Stimulated activated CD4-positive, alpha-beta T cell treated with anti-CD3 and anti-CD28 coated beads, Interleukin-1b, Interleukin-23, amount 100 ng/mL, for 1 hour (primary cell): ENCODE measurements at places on chromosomes 3 and 15.

- DNase-seq = no peak
These were observed 819 bp downstream of the NEK4 start for GRCh38 chr3:52769786-52770455.

DNA sequence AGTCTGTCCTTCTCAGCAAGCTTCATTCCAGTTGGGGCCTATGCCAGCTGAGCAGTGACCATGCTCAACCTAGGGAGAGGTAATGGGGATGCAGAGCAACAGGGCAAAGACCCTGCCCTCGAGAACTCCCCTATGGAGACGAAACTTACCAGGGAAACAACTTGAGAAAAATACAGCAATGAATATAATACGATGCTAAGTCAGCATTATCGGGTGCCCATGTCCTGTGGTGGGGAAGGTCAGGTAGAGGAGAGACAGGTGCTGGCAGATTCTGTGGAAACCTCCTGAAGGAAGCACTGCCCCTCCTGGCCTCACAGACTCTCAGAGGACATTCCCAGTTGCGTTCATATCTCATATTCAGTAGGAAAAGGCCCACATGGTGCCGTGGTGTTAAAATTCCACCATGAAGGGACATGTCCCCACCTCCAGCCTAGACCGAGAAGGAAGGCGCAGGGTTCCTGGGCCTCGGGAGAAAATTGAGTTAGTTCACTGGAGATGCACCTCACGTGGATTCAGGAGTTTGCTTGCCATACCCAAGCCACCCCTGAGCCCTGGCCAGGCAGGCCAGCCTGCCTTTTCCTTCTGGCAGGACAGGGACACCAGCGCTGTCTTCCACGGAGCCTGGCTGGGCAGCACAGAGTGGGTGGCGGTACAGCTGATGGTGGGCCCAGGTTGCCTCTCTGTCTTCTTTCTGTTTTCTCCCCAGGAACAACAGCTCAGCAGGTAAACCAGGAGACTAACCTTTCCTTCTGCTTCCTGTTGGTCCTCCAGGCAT is 62.4 kb downstream of the BOC start:
- no peak for DNase-seq

- DNase-seq = peak; percentile 13
These were observed 25.7 kb downstream of the TMOD2 start for GRCh38 chr15:51776952-51777569.

DNA sequence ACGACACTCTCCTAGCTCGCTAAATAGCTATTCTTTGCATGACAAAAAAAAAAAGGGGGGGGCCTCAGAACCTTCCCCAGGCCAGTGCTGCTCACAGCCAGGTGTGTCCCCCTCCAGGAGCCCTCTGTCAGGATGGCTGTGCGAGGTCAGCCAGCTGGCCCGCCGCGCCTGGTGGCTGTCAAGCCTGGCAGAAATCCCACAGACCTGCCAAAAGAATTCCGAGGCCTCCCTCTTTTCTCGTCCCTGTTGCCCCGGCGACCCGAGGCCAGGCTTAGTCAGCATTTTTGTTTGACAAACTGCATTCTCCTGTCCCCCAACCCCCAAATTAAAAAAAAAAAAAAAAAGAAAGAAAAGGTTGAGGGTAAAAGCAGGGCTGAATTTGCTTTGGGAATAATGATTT is 61.9 kb downstream of the TM4SF4 start:
- no peak for DNase-seq

GRCh38 chr3:45597581-45597980 is 3.0 kb downstream of the LIMD1 start:
- DNase-seq = no peak

DNA sequence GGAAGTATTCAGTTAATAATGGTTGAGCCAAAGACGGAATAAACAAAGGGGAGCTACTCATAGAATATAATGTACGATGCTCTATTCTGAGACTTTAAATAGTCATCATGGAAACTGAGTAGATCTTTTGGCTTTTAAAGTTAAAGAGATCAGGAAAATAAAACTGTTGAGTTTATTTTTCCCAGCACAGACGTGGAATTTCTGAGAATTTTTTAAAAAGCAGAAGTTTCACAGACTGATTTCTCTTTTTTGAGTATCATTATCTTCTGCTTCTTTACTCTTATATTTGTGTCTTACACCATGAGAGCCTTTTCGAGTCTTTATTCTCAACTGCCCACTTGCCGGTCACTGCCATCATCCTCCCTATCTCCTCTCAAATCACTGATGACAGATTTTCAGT is 13.2 kb downstream of the P2RY14 start:
- no peak for DNase-seq

DNA sequence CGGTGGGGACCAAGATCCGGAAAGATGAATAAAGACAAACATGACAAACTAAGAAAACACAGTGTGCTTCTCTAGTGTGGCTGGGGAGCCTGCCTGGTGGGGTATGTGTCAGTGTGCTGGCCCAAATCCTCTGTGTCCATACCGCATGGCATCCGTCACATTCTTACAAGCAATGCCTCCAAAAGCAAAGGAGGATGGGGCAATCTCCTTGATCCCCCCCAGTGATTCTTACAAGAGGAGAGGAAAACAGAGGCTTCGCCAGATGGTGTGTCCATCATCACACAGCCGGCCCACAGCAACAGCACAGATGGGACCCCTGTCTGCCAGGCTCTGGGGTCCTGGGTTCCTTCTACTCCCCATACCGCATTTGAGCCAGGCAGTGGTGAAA is 558 bp upstream of the IL17RC start:
- DNase-seq = no peak

DNA sequence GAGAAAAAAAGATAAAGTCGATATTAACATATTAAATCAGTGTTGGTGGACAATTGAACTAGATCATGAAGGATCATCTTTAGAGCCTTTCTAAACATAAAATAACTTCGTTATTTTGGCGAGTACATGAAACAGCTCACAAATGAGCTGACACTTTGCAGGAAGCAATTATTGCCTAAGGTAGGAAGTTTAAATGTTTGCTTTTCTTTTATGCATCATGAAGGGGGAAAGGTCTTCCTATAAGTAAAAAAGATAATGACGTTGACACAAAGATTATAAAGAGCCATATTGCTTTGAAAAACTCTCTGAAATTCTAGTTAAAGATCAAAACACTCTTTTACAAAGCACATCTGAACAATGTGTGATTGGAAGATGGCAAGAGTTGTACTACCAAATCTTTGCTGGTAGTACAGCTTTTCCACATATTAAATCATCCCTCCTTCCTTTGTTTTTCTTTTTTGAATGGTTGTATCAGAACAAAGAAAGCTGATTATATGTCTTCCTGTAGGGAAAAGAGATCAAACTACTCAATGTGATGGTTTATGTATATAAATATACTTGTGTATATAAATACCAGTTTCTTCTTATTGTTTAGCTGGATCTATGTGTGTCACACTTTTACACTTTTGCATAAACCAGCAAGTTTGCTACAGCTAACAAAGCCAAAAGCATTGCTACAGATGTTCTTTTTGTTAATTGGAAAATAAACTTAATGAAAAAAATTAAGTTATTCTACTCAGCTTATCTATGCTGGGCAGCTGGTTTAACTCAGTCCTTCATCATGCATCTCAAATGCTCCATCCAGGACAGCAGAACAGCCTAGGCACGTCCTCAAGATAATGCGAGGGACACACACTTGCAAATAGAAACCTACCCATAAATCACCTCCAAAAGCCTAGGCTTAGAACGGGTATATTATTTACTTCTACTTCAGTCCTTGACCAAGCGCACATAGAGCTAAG is 850.8 kb upstream of the ROBO1 start:
- no peak for DNase-seq

DNA sequence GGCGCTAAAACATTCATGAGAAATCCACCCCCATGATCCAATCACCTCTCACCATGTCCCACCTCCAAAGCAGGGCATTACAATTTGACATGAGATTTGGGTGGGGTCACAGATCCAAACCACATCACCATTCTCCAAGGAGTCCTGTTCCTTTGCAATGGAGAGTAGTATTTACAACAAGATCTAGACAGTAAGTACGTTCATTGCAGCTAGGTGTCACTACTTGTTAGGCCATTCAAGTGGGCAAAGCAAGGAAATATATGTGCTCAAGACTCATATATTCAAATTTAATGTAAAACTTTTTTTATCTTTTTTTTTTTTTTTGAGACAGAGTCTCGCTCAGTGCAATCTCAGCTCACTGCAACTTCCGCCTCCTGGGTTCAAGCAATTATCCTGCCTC is 79.3 kb downstream of the AQP9 start:
- no peak for DNase-seq

- no peak for DNase-seq
These were observed 109.2 kb upstream of the TPM1 start for GRCh38 chr15:62933386-62933785.

DNA sequence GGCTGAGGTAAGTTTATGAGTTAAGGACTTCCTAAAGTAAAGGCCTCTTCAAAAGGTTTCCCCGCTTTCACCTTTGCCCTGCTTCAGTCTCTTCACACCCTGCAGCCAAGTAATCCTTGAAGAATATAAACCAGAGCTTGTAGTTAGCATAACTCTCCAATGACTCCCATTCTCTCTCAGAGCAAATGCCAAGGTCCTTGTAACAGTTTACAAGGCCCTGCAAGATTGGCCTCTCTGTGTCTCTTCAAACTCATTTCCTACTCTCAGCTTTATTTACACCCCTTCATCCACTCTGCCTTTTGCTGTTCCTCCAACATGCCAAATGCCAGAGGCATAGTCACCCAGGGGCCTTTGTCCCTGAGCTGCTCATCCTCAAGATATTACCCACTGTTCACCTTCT is 60.5 kb upstream of the MME start:
- no peak for DNase-seq

GRCh38 chr3:133894353-133895207 is 1.1 kb downstream of the RAB6B start:
- DNase-seq = no peak

DNA sequence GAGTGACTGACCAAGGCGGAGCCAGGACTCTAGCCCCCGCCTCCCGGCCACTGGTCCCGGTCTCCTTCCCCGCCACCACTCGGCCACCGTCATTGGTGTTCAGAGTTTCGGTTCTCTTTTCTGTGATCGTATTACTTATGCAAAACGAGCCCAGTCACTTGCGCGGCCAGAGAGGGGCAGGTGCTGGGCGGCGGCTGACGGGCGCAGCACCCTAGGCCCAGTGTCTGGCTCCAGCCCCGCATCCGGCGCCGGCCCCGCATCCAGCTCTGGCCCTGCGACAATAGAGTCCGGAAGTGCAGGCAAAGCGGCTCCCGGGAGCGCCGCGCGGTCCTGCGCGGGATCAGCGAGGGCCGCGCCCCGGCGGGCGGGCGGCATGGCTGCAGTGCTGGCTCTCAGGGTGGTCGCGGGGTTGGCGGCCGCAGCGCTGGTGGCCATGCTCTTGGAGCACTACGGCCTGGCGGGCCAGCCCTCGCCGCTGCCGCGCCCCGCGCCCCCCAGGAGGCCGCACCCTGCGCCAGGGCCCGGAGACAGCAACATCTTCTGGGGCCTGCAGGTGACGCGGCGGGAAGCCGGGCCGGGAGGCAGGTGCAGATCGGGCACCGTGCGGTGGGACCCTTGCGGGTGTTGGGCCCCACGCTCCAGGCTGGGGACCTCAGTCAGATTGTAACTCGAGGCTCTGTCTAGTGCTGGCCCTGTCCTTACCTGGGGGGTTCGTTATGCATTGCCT is at the start of gene TMEM62:
Gene TMEM62 (plus strand): TSS at position 157 of the 727 bp plus-strand sequence. CDS start 217 bp downstream, at position 374.
- DNase-seq = no peak

GRCh38 chr15:74730619-74731316 is 5.4 kb upstream of the CYP1A1 start:
- DNase-seq = no peak

- DNase-seq = no peak
These were observed 55.2 kb downstream of the SPTSSB start for GRCh38 chr3:161316006-161316689.

DNA sequence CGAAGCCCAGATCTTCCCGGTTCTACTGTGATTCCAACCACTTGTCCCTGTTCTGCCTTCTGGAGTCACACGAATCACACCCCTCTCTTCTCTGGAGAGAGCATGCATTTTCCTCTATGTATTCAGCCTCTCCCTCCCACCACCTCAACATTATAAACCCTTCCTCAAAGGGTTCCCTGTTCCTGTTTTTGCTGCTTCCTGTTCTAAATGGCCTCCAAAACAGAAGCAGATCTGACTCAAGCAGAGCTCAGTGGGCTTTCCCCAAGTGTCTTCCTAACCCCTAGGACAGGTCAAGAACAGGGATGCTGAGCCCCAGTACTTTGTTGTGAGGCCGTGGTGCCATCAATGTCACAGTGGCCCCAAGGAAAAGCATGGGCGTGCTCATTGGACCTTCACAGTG is 75.7 kb upstream of the ARNT2 start:
- no peak for DNase-seq

GRCh38 chr3:138479438-138479863 is 45.0 kb downstream of the ESYT3 start:
- no peak for DNase-seq

DNA sequence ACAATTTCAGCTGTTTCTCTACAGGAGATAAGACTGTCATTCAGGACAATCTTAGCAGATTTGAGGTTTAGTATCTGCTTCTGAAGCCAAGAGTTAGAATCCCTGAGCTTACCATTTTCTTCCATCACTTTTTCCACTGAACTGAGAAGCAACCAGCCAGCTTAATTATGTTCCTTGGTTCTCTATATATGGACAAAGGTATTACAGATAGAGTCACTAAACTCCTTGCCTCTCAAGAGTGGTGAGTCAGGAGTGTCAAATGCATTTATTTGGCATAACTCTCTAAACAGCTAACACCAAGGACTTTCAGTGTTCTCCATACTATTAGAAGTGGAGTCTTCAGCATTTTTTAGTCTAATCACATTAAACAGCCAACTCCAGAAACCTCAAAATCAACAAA is 239.3 kb downstream of the ALCAM start:
- no peak for DNase-seq

DNA sequence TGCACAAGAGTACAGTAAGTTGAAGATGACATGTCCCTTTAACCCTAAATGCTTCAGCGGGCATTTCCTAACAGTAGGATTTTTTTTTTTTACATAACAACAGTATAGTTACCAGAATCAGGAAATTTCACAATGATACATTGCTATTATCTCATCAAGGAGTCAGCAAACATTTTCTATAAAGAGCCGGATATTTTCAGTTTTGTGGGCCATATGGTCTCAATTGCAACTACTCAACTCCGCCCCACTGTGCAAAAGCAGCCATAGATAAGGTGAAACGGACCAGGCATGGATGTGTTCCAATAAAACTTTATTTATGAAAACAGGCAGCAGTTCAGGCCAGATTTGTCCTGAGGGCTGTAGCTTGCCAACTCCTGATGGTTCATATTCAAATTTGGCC is 130.6 kb downstream of the SMAD6 start:
- no peak for DNase-seq

DNA sequence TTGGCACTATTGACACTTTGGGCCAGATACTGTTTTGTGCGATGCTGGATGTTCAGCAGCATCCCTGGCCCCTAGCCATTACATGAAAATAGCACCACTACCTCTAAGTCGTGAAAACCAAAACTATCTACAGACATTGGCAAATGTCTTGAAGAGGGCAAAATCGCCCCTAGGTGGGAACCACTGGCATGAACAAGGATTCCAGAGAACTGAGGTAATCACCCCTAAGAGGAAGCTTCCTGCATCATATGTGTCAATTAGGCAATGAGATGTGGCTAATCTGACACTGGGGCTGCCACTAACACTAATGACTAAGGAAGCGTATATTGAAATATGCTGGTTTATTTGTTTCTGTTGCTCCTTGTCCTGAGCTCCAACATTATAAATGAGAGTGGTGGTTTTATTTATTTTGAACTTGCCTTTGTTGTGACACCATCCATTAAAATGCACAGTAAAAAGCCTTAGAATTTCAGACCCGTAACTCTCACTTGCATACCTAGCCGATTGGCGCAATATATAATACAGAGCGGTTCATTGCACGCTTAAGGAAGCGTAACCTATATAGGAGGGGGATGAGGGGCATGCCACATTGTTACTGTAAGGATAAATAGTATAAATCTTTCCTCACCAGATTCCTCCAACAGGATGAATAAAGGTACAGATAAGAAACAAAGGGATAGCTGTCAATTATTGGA is 299.8 kb upstream of the CNTN4 start:
- no peak for DNase-seq
